ENCODE measurements at places on chromosomes 5 and 9.
A peak's percentile ranks its signal among the peaks of the same experiment; 100 is the strongest.

GRCh38 chr9:131986576-131986975, 93.1 kb downstream of the MED27 start:
- no peak for DNase-seq

DNA sequence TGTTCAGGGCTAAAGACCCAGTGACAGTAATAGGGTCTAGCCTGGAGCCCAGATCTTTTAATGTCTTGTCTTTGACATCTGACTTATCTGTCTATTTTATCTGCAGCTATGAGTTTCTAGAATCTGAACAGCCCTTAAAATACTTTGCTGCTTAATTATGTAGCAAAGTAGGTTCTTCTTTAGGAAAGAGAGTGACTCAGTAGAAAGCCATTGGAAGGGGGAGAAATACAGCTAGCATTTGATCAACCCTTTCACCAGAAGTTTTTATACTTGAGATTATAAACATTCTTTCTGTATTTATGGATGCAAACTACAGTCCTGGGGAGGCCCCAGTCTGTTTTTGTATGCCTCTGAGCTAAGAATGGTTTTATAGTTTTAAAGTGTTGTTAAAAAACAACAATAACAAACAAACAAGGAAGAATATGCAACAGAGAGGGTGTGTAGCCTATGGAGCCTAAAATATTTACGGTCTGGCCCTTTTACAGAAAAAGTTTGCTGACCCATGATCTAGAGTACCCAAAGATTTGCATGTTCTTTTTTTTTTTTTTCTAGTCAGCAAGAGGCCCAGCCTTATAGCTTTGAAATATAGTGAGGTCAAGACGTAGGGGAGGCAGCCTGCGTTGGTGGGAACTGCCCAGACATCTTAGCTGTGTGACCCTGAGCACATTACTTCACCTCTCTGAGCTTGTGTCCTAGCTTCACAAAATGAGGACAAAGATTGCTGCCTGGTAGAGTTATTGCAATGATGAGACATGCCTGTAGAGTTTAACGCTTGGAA, 9.7 kb downstream of the GSN start:
- no peak for DNase-seq

DNA sequence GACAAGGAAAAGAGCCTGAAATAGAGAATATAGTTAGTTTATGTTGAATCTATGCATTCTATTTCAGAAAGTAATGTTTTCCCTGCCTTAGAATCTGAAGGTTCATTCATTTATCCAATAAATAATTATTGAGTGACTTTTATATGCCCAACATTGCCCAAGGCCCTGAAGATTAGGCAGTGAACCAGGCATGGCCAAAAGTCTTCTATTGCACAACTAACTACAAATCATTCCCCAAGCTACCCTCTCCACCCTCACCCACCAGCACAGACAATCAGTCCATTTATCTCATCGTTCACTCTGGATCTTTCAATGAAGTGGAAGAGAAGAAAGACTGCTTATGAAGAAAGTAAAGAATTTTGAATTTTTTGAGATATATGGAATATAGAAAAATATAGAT, 268.4 kb downstream of the PLK2 start:
- DNase-seq: no peak

DNA sequence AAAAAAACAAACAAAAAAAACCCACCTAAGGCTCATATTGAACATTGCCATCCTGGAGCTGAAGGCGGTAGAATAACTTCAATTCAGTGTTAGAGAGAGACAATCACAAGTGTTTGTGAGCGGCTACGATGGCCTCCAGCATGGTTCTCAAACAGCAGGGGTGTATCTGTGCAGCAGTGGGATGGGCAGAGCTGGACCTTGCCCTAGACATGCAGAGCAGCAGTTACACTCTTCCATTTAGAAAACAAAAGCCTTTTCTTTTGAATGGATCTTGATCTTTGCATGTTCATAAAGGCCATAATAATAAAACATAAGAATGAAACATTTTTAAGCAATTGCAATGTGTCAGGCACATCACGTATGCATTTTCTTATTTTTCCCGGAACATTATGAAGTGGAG, 50.3 kb downstream of the ARHGAP26 start:
- no peak for DNase-seq

DNA sequence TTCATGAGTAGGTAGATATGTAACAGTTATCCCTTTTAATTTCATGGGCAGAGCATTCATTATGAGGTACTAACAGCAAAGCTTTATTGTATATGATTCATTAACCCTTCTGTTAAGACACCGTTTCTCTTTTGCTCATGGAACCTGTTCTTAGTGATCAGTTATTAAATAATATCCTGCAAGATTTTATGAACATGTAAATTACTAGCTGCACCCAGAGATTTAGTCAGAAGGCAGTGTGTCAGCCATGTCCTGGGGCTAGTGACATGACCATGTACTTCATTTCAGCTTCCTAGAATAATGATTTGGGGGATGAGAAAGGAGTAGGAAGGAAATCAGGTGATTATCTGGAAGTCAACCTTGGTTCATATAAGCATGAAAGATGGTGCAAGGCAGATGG, 7.0 kb downstream of the MAST4 start:
- no peak for DNase-seq

GRCh38 chr5:102106599-102106998, 189.5 kb downstream of the SLCO4C1 start:
- DNase-seq: no peak

- DNase-seq: no peak
Observed at GRCh38 chr9:98580956-98581355, 127.8 kb downstream of the GABBR2 start.

- DNase-seq: no peak
Observed at GRCh38 chr5:138700581-138701362, 52.5 kb upstream of the CTNNA1 start.

DNA sequence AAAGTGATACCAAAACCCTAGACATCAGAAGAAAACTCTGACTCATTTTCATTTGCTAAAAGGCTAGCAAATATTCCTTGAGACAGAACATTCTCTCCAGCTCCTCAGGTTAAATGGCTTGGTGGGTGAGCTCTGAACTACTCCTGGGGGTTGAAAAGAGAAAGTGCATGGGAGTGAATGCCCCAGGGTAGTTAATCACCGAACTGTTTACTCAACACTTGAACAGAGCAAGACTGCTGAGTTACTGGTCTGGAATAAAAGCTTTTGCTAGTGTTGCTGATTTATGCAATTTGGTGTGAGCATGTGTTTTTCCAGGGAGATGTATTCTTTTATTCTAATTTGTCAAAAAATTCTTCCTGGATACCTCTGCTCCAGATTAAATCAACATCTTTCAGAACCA, 88.3 kb upstream of the PRDM9 start:
- no peak for DNase-seq

DNA sequence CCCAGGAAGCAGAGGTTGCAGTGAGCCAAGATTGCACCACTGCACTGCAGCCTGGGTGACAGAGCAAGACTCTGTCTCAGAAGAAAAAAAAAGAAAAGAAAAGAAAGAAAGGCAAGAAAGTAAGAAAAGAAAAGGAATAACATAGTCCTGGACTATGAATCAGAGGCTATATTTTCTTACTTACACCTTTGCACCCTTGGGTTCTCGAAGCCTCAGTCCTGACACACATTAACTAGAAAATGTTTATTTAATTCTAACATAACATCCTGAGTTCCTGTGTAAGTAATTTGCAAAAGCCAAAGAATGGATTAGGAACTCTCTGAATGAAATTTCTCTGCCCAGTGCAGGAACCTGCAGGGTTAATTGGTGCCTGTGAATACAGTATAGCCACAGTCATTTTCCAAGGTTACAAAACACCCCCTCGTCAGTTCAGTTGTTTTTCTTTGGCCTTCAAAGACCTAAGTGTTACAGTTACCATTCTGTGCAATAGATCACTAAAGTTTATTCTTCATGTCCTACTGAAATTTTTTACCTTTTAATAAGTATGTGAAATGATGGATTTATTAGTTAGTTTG, 147.6 kb downstream of the SV2C start:
- no peak for DNase-seq

DNA sequence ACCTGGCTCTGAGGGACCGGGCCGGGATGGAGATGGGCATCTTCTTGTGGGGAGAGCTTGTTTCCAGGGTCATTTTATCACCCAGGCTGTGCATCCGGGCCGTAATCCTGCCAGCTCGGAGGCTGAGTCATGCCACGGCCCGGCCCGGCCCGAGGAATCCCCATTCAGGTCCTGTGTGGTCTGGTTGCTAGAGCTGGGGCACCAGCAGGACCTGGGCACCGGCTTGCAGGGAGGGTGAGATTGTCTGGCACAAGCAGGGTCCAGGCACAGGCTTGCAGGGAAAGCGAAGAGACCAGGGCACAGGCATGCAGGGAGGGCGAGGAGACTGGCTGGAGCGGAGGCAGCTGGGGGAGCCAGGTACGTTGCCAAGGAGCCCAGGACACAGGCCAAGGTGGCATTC, 106.8 kb downstream of the RXRA start:
- no peak for DNase-seq

- DNase-seq: no peak
Observed at GRCh38 chr5:127426661-127427060, 90.8 kb upstream of the PRRC1 start.

DNA sequence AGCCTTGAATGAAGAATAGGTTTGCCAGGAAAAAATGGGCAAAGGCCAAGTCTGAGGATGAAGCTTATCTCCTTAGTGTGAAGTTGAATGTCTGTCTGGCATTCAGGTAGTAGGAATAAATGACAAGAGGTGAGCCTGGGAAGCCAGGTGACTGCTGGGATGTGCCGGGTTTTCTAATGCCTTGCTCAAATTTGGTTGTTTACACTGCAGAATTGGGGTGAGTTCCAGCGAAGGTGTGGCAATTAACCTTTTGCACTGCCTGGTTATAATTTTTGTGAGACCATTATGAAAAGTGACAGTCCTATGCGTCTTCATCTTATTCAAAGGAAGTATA, 73.6 kb downstream of the MAST4 start:
- DNase-seq: no peak

- no peak for DNase-seq
Observed at GRCh38 chr9:94443032-94443722, 111.7 kb upstream of the PCAT7 start.

GRCh38 chr9:2241461-2241835, 226.3 kb downstream of the SMARCA2 start:
- DNase-seq: no peak

DNA sequence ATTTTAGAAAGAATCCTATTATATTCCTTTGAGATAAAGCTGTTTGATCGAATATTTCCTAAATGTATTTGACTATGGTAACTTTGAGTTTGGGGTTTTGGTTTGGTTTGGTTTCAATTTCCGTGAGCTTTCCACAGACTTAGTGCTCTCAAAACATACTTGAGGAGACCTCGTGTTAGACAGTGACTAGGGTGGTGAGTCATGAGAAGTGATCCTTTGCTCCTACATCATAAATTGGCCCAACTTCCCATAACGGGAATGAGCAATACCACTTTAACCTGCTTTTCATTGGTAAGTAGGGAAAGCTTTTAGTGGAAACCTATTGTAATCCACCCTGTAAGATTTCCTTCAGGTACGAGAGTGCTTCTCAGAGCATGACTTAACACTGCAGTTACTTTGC, 3.8 kb upstream of the RASEF start:
- no peak for DNase-seq

DNA sequence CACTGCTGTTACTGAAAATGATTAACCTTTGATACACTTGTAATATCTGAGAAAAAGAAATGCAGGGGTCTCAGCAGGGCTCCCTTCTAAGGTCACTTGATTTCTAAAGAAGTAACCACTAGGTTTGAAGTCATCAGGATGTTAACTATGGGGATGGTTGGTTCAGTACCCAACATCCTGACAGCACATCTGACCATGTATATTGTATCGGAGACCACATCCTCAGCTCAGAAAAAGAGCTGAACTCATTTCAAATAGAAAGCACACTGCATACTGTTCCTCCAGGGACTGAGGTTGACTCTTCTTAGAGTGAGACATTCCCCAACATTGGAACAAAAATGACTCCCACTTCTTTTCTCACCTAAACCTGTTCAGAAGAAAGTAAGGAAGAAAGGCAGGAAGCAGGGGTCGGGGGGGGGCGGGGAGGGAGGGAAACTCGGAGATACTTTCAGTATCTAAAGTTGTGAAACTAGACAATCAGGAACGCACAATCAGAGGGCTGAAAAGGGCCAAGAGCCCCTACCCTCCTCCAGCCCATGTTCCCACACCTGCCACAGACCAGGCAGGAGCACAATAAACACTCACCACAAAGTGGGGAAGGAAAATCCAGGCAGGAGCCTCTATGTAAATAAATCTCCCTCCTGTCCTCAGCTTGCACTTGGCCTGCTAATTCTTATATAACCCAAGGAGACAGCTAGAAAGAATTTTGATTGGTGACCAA, 730 bp upstream of the GZMA start:
- no peak for DNase-seq

- DNase-seq: no peak
Observed at GRCh38 chr5:141313711-141314110, 6.9 kb downstream of the TAF7 start.

GRCh38 chr9:91150998-91151717, 210.6 kb downstream of the AUH start:
- no peak for DNase-seq

DNA sequence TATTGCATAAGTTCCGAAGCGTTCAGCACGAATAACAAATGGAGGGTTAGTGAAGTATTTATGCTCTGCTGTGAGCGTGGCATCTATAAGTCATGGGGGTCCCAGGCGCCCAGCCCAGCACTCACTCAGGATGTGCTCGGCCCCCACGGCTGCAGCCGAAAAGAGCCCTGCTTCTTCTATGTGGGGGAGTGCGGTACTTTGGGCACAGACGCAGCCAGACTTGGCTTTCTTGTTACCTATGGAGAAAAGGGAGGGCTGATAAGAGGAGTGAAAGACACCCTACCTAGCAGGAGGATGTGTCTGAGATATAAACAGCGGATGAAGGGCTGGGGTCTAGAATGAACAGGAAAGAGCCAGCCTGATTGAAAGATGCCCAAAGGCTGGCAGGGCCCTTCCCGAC, 51.4 kb downstream of the MRPL36 start:
- DNase-seq: no peak

DNA sequence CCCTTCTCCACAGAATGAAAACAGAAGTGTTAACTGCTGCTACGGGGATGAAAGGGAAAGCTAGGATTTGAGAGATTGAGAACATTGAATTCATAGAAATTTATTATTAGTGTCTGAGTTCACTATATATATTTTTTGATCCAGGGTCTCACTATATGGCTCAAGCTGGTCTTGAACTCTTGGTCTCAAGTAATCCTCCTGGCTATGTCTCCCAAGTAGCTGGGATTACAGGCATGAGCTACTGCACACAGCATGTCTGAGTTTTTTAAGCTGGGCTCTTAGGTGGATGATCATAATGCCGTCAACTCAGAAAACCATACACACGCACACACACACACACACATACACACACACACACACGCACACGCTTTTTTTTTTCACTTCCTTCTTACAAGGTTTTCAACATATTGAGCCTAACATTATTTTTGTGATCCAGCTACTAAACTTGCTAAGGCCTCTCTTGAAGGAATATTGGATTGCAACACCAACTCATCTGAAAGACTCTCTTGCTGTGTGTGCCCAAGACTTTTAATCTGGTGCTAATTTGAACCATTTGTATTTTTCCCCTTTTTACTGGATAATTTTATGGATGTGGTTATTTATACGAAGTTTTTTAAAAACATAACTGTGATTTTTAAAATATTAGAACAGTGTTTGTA, 1045.4 kb downstream of the DTWD2 start:
- no peak for DNase-seq

GRCh38 chr9:120931231-120932085, 4.9 kb upstream of the TRAF1 start:
- peak; percentile 29 for DNase-seq
